ENCODE measurements at places on chromosomes 12 and 14. TPM values are rescaled to one million over a fixed set of nuclear protein-coding genes. Genes with fewer than 3 reads are reported as not detected.

DNA sequence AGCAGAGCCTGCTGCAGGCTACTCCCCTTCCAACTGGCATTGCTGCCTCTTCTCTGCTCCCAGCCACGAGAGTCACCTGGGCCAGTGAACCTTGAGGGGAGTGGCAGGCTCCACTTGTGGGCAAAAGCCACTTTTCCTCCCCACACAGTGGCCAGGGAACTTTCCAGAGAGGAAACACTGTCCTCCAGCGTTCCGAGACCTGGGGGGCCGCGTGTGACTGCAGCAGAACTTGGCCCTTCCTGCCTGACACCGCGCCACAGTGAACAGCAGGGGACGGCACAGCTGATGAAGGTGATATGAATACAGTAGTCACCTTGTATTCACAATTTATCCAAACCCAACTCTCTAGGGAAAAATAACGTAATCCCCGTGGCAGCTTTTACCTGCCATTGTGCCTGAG is 114.9 kb downstream of the PIWIL1 start:
- no peaks in the 10 kb centered on the region for H3K27me3 ChIP-seq
- no peak for DNase-seq
- no peak overlapping the region for H3K4me3 ChIP-seq

PIWIL1 gene
- total RNA-seq, result not detected

DNA sequence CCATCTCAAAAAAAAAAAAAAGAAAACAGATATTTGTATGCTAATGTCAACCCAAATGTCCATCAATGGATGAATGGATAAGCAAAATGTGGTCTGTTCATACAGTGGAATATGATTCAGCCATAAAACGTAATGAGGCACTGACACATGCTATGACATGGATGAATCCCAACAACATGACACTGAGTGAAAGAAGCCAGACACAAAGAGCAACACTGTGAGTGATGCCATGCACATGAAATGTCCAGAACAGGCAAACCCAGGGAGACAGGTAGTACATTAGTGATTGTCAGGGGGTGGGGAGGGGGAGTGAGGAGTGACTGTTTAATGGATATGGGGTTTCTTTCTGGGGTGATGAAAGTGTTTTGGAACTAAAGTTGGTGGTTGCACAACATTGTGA is 50.2 kb downstream of the ARL6IP4 start:
- no peaks in the 10 kb centered on the region for H3K36me3 ChIP-seq
- peaks cover 9% of the 10 kb centered on the region for H3K4me1 ChIP-seq
- DNase-seq, result no peak
- H3K27me3 ChIP-seq, result no peaks in the 10 kb centered on the region
- H3K27ac ChIP-seq, result no peak overlapping the region

CCDC177 gene
- not detected for total RNA-seq

- DNase-seq, result no peak
- no peak overlapping the region for H3K27ac ChIP-seq
- no peaks in the 10 kb centered on the region for H3K4me1 ChIP-seq
- no peak overlapping the region for H3K4me3 ChIP-seq
- H3K36me3 ChIP-seq, result no peaks in the 10 kb centered on the region
- no peaks in the 10 kb centered on the region for H3K27me3 ChIP-seq
Measured at GRCh38 chr12:2582631-2583030, 212.1 kb upstream of the FKBP4 start.

RAD51B gene
- total RNA-seq, result 60.6 TPM

DNA sequence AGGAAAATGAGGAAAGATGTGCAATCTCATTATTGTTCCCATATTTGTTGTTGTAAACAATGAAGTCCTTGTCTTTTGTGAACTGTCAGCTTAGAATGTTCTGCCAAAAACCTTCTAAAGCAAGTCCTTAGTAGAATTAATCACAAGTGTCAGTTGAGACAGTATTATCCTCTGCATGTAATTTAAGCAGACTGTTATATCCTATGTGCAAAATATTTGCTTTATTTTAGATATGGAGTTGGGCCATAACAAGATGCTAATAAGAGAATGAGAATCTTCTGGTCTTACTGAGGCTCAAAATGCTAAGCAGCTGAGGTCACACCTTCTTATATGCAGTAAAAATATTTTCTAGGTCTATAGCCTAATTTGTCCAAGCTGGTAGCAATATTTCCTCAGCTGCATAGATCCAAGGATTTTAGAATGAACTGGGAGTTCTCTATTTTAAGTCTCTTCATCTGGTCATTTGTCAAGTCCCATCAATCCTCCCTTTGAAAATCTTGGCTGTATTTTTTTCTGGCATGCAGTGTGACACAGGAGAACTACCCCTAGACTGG is 222.3 kb upstream of the NAV3 start:
- H3K4me3 ChIP-seq, result no peak overlapping the region
- DNase-seq, result no peak
- H3K27me3 ChIP-seq, result no peaks in the 10 kb centered on the region
- H3K36me3 ChIP-seq, result no peaks in the 10 kb centered on the region

- no peaks in the 10 kb centered on the region for H3K27me3 ChIP-seq
- peaks cover 3% of the 10 kb centered on the region for H3K36me3 ChIP-seq
- H3K27ac ChIP-seq, result no peak overlapping the region
- H3K4me1 ChIP-seq, result peaks cover 12% of the 10 kb centered on the region
- H3K4me3 ChIP-seq, result no peak overlapping the region
Measured at GRCh38 chr14:103427485-103428443, 42.5 kb downstream of the MARK3 start.

CLEC2A gene
- not detected for total RNA-seq

TAS2R7 gene
- total RNA-seq, result not detected

- no peak overlapping the region for H3K4me3 ChIP-seq
- H3K27ac ChIP-seq, result no peak overlapping the region
- H3K36me3 ChIP-seq, result no peaks in the 10 kb centered on the region
- no peaks in the 10 kb centered on the region for H3K4me1 ChIP-seq
- H3K27me3 ChIP-seq, result no peaks in the 10 kb centered on the region
- no peak for DNase-seq
Measured at GRCh38 chr12:85559536-85559935, 276.7 kb downstream of the RASSF9 start.

GRCh38 chr14:59484639-59485175 is 390 bp downstream of the JKAMP start:
- peak overlapping the region; percentile 79 for H3K27ac ChIP-seq
- no peak for DNase-seq
- peaks cover 22% of the 10 kb centered on the region for H3K36me3 ChIP-seq

DNA sequence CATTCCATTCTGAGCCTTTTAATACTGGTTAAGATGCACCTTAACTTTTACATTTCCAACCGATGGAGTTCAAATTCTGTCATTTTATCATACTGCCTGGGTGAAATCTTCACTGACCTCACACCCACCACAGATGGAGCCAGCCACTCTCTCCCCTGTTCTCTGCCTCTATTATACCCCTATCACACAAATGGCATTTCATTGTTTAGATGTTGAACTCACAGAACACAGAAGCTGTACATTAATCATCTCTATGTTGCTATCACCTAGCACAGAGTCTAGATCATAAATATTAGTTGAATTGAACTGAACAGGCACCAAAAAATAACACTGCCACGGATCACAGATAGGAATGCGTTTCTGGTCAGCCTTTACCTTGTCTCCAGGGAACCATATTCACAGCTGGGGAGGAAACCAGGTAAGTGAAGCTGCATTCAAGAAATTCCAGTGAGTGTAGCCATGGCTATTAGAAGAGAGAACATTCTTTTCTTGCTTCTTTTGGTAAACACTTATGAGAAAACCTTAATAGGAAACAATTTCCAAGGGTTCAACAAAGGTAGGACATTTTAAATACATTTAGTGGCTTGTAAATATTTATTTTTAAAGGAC is 194.9 kb upstream of the RMST start:
- H3K4me3 ChIP-seq, result no peak overlapping the region
- H3K27ac ChIP-seq, result no peak overlapping the region
- no peak for DNase-seq
- H3K4me1 ChIP-seq, result no peaks in the 10 kb centered on the region
- no peaks in the 10 kb centered on the region for H3K36me3 ChIP-seq

DNA sequence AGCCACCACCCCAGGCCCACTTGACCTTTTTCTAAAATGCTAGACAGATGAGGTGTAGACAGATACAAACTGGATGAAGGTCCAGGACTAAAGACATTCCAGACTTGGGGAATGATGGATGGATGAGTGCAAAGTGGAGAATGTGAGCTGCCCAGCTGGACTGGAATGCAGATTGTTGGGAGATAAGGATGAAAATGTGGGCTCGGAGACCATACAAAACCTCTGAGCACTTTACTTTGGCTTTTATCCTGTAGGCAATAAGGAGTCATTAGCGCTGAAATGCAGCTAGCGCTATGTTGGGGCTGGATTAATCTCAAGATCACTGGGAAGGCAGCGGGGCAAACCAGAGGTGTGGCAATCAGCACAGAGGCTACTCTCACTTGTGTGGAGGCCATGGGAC is 64.7 kb upstream of the GNPNAT1 start:
- H3K27me3 ChIP-seq, result no peaks in the 10 kb centered on the region
- DNase-seq, result no peak
- H3K27ac ChIP-seq, result no peak overlapping the region
- no peaks in the 10 kb centered on the region for H3K4me1 ChIP-seq
- H3K36me3 ChIP-seq, result no peaks in the 10 kb centered on the region

DNA sequence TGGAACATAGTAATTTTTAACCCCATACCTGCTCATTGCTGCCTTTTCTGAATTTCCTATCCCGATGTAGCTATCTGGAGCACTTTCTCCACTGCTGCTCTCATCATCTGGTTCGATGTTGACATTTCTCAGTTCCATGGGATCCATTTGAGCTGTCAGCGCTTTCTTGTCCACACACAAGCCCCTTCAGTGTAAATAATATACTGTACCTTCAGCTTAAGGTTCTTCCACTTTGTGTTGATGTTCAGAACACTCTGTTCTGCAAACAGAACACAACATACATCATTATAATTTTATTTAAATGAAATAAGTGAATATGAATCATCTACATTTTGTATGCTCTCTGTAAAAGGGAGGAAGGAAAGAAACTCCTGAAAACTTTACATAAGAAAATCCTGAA is 32.9 kb downstream of the SLC38A4 start:
- no peak overlapping the region for H3K4me3 ChIP-seq
- H3K27ac ChIP-seq, result no peak overlapping the region
- H3K36me3 ChIP-seq, result no peaks in the 10 kb centered on the region
- H3K27me3 ChIP-seq, result no peaks in the 10 kb centered on the region

Measured in B cell (primary cell).